ENCODE measurements at places on chromosomes 2 and 18.

- DNase-seq, result no peak
These were observed 288.7 kb downstream of the LPIN1 start for GRCh38 chr2:12035029-12035720.

- DNase-seq, result no peak
These were observed 4.3 kb downstream of the STK39 start for GRCh38 chr2:168243061-168243460.

- no peak for DNase-seq
These were observed 552.1 kb downstream of the DCDC2C start for GRCh38 chr2:4255491-4255890.

DNA sequence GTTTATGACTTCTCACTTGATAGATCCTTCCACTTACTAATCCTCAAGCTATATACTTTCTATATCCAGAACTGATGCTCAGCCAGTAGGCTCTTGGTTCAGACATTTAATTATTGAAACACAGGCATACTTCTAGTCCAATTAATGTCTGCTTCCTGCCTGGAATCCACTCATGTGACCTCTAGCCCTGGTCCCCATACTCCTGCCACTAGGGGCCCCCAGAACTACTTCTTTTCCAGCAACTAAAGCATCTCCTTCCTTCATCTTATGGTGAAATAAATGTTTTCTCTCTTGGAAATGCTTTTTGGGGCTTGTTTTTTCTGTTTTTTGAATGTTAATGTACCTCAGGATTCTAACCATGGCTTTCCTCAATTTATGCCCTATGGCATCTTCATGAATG, 527.6 kb downstream of the SATB2 start:
- DNase-seq, result no peak

- DNase-seq, result no peak
These were observed 59.0 kb downstream of the RASGRP3 start for GRCh38 chr2:33535421-33535820.

- no peak for DNase-seq
These were observed 64.4 kb upstream of the NOSTRIN start for GRCh38 chr2:168738062-168738461.

GRCh38 chr18:3748086-3748485, 298.1 kb downstream of the TGIF1 start:
- no peak for DNase-seq

GRCh38 chr18:55268151-55268601, 308.9 kb upstream of the CCDC68 start:
- no peak for DNase-seq

Data from stimulated activated CD8-positive, alpha-beta memory T cell treated with anti-CD3 and anti-CD28 coated beads, Interleukin-7, amount 100 ng/mL, for 1 hour (primary cell).